Colonic mucosa (tissue), 4 donors: ENCODE measurements at places on chromosomes 4 and X. TPM values are rescaled to one million over a fixed set of nuclear protein-coding genes. Genes with fewer than 3 reads are reported as not detected.

GRCh38 chr4:175971388-175972179, 94.1 kb upstream of the WDR17 start:
- H3K4me1 ChIP-seq: no peaks in the 10 kb centered on the region
- H3K36me3 ChIP-seq: no peaks in the 10 kb centered on the region
- H3K4me3 ChIP-seq: no peak overlapping the region
- H3K27ac ChIP-seq: no peak overlapping the region

GRCh38 chr4:173685831-173686210, 155.8 kb upstream of the HAND2 start:
- H3K27ac ChIP-seq: no peak overlapping the region
- no peak overlapping the region for H3K4me3 ChIP-seq
- H3K27me3 ChIP-seq: no peaks in the 10 kb centered on the region
- H3K36me3 ChIP-seq: no peaks in the 10 kb centered on the region
- no peak for DNase-seq

GRCh38 chr4:187357045-187357643, 633.5 kb upstream of the FAT1 start:
- no peak overlapping the region for H3K4me3 ChIP-seq
- H3K36me3 ChIP-seq: no peaks in the 10 kb centered on the region
- H3K27ac ChIP-seq: no peak overlapping the region
- H3K27me3 ChIP-seq: no peaks in the 10 kb centered on the region
- no peaks in the 10 kb centered on the region for H3K4me1 ChIP-seq

GRCh38 chr4:154164931-154165839, 326.4 kb downstream of the DCHS2 start:
- H3K36me3 ChIP-seq: no peaks in the 10 kb centered on the region
- no peak overlapping the region for H3K4me3 ChIP-seq
- no peaks in the 10 kb centered on the region for H3K27me3 ChIP-seq
- H3K4me1 ChIP-seq: no peaks in the 10 kb centered on the region
- DNase-seq: no peak

DNA sequence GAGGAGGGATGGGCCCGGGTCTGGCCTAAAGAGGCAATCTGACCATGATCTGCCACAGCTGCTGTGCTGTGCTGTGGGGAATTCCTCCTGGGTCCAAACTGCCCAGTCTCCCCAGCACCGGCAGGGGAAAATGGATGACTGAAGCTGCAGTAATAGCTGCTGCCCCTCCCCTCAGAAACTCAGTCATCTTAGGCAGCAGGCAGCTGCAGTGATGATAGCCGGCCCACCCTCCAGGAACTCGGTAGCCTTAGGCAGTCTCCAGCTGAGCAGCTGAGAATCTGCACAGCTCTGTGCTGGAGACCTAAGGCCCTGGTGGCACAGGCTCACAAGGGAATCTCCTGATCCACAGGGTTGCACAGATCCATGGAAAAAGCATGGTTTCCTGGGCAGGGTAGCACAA, 113.4 kb upstream of the USP38 start:
- no peaks in the 10 kb centered on the region for H3K27me3 ChIP-seq
- no peak overlapping the region for H3K27ac ChIP-seq
- no peak overlapping the region for H3K4me3 ChIP-seq
- H3K4me1 ChIP-seq: no peaks in the 10 kb centered on the region
- DNase-seq: no peak

- H3K4me3 ChIP-seq: no peak overlapping the region
- H3K27me3 ChIP-seq: no peaks in the 10 kb centered on the region
- no peaks in the 10 kb centered on the region for H3K4me1 ChIP-seq
- no peak for DNase-seq
- H3K27ac ChIP-seq: no peak overlapping the region
Measured at GRCh38 chrX:9429767-9430166, 35.1 kb upstream of the TBL1X start.

DNA sequence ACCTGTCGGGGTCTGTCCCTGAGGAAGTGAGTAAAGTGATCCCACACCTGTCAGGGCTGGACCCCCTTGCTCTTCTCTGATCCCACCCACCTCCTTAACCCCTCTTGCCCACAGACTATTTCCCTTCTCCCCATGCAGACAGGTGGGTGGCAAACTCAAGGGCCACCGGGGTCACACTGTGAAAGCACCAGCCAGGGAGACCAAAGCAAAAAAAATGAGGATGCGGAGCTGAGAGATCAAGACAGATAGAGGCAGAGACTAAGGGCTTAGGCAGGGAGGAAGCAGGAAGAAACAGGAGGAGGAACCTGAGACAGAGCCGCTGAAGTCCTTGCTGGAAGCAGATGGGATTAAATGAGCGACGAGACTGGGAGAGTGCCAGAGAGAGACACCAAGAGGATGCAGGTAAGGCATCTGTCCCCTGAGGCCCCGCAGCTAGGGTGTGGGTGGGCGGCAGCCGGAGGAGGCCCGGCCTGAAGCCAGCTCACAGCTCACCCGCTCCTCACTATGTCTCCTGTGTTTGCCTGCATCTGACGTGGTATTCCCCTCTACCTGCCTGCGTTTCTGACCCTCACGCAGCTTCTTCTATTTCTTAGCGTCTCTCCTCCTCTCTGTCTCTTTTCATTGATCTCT, 7.2 kb downstream of the TIMM17B start:
- DNase-seq: no peak
- no peak overlapping the region for H3K27ac ChIP-seq
- peak overlapping the region; percentile 58 for H3K4me3 ChIP-seq
- no peaks in the 10 kb centered on the region for H3K4me1 ChIP-seq
- H3K27me3 ChIP-seq: no peaks in the 10 kb centered on the region
- H3K36me3 ChIP-seq: no peaks in the 10 kb centered on the region

DNA sequence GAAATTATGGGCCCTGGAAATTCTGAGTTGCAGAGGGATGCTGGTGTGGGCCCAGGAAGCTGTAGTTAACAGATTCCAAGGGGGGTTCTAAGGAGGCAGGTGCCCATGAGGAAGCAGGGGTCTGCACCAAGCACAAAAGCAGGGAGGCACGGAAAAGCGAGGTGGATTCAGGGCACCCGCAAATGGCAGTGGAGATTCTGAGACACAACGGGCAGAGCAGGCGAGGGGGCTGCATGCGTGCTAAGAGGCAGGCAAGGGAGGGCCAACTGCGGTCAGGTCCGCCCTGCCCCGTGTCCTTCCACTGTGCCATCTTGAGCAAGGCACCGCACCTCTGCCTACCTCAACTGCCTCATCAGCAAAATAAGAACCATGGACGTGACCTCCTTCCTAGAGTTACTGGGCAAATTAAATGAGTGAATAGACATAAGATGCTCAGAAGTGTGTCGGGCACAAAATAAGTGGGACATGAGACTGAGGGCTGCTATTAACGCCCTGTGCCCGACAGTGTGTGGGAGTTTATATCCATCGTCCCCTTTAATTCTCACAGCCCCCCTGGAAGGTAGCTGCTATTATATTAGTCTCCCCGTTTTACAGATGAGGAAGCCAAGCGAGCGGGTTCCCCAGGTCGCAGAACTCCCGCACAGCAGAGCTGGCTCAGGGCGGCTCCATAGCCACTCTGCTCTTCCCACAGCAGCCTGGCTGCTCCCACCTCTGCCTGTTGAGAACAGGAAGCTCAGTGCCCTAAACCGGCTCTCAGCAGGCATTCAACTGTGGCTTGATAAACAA, 67.6 kb downstream of the PPP2R2C start:
- H3K36me3 ChIP-seq: no peaks in the 10 kb centered on the region
- H3K27ac ChIP-seq: no peak overlapping the region
- no peak overlapping the region for H3K4me3 ChIP-seq
- no peak for DNase-seq
- no peaks in the 10 kb centered on the region for H3K4me1 ChIP-seq

DNA sequence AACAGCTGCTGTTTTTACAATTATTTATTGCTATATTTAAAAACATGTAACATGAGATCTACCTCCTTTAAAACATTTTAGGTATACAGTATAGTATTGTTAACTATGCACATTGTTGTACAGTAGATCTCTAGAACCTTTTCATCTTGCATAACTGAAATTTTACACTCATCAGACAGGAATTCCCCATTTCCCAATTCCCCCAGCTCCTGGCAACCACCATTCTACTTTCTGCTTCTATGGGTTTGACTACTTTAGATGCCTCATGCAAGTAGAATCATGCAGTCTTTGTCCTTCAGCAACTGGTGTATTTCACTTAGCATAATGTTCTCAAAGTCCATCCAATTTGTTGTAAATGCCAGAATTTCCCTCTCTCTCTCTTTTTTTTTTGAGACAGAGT, 9.7 kb upstream of the LSM6 start:
- no peaks in the 10 kb centered on the region for H3K4me1 ChIP-seq
- no peak overlapping the region for H3K4me3 ChIP-seq
- no peaks in the 10 kb centered on the region for H3K27me3 ChIP-seq
- no peak for DNase-seq
- H3K27ac ChIP-seq: no peak overlapping the region

DNA sequence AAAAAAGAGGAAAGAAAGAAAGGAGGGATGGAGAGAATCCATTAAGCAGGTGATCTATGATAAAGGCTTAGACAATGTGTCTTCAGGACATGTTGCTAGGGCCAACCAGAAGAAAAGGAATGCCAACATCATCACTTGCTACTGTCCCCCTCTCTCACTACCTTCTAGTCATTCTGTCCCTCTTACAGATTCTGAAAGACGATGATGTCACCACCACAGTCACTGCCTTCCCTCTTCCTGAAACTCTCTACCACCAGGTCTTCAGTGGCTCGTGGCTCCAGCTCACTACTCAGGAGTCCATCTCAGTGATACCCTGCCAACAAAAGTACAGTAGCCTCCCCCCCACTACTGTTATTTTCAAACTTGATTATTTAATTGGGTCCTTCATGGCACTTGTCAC, 64.0 kb downstream of the KCNIP4 start:
- H3K4me1 ChIP-seq: no peaks in the 10 kb centered on the region
- no peaks in the 10 kb centered on the region for H3K27me3 ChIP-seq
- H3K27ac ChIP-seq: no peak overlapping the region
- no peak overlapping the region for H3K4me3 ChIP-seq
- DNase-seq: no peak

GRCh38 chrX:47576021-47576898, 6.0 kb upstream of the TIMP1 start:
- no peak overlapping the region for H3K27ac ChIP-seq
- H3K4me1 ChIP-seq: no peaks in the 10 kb centered on the region
- no peaks in the 10 kb centered on the region for H3K36me3 ChIP-seq
- peak; percentile 12 for DNase-seq

DNA sequence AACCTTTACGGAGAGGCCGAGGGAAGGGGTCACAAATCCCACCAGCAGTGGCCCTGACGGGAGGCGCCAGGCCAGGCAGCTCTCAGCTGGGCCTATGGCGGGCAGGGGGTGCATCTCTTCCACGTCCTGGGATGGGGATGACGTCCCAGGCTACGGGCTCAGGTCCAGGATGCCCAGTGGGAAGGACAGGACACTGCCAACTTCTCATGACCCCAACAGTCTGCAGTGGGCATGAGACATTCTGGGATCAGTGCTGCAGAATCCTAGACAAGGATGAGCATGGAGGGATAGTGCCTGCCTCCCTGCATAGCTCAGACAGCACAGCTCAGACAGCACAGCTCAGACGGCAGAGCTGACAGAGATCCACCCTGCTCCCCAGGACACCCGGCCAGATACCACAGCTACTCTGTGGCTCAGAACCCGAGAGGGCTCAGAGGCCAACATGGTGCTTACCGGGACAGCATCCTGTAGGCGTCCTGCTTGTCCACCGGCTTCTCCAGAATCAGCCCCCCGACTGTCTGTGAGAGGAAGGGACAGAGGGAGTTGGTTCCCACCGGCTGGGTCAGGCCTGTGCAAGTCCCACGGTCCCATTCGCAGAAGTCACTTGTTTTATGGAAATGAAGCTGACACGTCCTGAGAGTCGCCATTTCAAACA, 17.3 kb downstream of the ASMTL start:
- no peaks in the 10 kb centered on the region for H3K36me3 ChIP-seq
- no peak overlapping the region for H3K27ac ChIP-seq
- H3K27me3 ChIP-seq: no peaks in the 10 kb centered on the region
- no peak for DNase-seq
- no peaks in the 10 kb centered on the region for H3K4me1 ChIP-seq
- no peak overlapping the region for H3K4me3 ChIP-seq

DNA sequence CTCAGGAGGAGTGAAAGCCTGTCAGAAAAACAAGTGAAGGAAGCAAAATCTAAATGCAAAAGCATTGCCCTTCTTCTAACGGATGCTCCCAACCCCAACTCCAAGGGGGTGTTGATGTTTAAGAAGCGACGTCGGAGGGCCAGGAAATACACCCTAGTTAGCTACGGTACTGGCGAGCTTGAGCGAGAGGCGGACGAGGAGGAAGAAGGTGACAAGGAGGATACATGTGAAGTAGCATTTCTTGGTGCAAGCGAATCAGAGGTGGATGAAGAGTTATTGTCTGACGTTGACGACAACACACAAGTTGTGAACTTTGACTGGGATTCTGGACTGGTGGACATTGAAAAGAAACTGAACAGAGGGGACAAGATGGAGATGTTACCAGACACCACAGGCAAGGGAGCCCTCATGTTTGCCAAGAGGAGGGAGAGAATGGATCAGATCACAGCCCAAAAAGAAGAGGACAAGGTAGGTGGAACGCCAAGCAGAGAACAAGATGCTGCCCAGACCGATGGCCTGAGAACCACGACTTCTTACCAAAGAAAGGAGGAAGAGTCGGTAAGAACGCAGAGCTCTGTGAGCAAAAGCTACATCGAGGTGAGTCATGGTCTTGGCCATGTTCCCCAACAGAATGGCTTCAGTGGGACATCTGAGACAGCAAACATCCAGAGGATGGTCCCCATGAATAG, 105.6 kb upstream of the MYOZ2 start:
- no peaks in the 10 kb centered on the region for H3K27me3 ChIP-seq
- H3K4me3 ChIP-seq: peak overlapping the region; percentile 6
- no peak for DNase-seq
- peak overlapping the region; percentile 29 for H3K27ac ChIP-seq

The RBM46 gene
- total RNA-seq: not detected

The USP38 gene
- 39.7 TPM for total RNA-seq

The CFAP47 gene
- not detected for total RNA-seq

The CT45A2 gene
- not detected for total RNA-seq

The STARD8 gene
- total RNA-seq: 1.6 TPM

The CENPU gene
- 28.1 TPM for total RNA-seq

The ABCG2 gene
- total RNA-seq: 18.8 TPM
